ENCODE measurements at places on chromosomes 3 and 15. TPM values are rescaled to one million over a fixed set of nuclear protein-coding genes. Genes with fewer than 3 reads are reported as not detected.

The LIPC gene
- total RNA-seq, result 0.08 TPM

The B3GALNT1 gene
- not detected for total RNA-seq

The MKRN2OS gene
- not detected for total RNA-seq

The GABRR3 gene
- total RNA-seq, result not detected

The SAMD7 gene
- total RNA-seq, result not detected

The SERINC4 gene
- total RNA-seq, result 0.08 TPM

The AGBL1 gene
- not detected for total RNA-seq

The LDHAL6B gene
- total RNA-seq, result not detected

The IQCF5 gene
- not detected for total RNA-seq

The SPINT1 gene
- total RNA-seq, result 1.6 TPM

The CEP19 gene
- 0.64 TPM for total RNA-seq

The RAB6B gene
- 0.41 TPM for total RNA-seq

The BOC gene
- 3.8 TPM for total RNA-seq

The GJD2 gene
- not detected for total RNA-seq

The SLC9C1 gene
- total RNA-seq, result 0.04 TPM

The RAD51 gene
- total RNA-seq, result 29.8 TPM

The ZBTB47 gene
- 15.3 TPM for total RNA-seq

The PIGB gene
- total RNA-seq, result 11.6 TPM

Data from A375 (cell line).